ENCODE measurements at places on chromosomes 1 and 21.

DNA sequence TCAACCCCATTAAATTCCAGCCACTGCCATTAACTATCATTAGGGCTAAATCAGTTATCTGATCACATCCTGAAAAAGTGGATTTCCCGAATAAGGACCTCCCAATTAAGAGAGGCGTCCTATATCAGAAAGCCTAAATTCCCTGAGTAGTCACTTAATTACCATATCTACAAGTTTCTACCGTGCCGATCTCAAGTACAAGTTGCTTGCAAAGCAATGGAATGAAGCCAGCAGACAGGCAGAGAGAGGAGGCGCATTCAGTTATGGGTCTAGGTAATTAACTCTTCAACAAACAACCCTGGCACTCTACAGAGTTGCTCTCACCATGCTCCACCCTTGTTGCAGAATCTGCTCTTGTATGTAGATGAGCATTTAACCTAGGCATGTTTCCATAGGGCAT is 494.6 kb upstream of the RUNX1 start:
- no peak for DNase-seq

- DNase-seq: no peak
Measured at GRCh38 chr1:89565521-89565920, 40.9 kb downstream of the LRRC8B start.

DNA sequence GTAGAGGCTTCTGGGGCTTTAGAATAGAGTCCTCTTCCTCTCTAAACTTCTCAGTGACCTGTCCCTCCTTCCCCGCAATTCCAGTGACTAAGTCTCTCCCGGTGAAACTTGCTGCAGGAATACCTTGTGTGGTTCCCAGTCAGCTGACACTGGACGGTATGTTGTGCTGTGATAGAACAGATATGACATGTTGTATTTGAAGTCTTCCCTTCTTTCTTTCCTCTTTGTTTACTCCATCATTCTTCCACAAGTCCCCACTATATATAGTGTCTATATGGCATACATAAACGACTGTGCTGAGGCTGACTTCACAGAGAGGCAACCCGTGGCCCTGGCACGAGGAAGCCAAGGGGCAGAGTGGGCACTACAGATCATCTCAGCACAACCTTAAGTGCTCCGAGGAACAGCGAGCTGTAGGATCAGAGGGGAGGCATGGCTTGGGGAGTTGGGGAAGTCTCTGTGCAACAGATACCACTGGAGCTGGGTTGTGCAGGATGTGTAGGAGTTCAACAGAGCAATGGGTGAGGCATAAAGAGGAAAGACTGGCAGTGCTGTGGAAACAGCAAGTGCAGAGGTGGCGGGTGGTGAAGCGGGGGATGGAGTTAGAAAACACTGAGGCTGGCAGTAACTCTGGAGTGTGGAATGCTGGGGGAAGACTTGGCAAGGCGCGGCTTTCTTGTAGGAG is 237.8 kb downstream of the TRABD2B start:
- no peak for DNase-seq

- DNase-seq: no peak
Measured at GRCh38 chr1:70627910-70628309, 216.8 kb downstream of the CTH start.

DNA sequence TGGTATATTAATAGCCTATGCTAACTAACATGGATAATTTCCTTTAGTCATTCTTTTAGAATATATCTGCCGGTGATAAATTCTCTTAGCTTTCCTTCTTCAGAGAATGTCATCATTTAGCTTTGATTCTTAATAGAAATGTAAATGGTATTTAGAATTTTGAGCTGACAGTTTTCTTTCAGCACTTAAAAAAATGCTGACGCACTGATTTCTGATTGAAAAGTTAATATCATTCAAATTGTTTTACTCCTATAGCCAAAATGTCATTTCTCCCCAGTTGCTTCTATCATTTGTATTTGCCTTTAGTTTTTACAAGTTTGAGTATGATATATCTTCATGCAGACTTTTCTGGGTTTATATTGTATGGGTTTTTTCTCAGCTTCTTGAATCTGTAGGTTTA is 668.0 kb downstream of the LTN1 start:
- DNase-seq: no peak

DNA sequence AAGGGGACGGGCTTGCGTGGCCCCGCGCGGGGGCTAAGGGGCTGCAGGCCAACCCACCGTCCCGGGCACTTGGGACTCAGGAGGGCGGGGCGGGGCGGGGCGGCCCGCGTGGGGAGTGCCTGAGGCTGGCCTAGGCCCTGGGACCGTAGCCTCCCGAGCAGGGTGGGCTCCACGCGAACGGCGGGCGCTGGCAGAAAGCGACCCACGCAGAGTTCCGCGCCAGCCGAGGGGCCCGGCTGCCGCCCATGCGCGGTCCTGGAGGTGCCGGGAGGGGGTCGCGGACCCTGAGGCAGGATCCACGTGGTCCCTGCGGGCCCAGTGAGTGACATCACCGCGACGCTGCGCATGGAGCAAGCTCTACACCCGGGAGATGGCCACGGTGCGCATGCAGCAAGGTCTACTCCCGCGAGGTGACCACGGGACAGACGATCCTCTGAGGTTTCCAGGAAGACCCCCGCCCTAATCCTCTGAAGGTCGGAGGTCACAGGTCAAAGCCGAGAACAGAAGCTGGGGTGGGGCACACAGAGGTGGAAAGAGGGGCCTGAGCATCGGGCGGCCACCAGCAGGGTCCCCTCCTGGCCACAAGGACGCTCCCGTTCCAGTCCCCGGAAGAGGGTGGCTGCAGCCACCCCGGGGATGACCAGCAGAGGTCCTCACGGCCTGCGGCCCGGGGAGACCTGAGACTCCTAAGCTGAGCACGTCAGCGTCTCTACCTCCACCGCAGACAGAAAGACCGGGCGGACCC is 13.5 kb upstream of the SLC19A1 start:
- peak; percentile 56 for DNase-seq

GRCh38 chr1:181043025-181043888 is 9.5 kb downstream of the MR1 start:
- DNase-seq: no peak

GRCh38 chr1:239976130-239976968 is 115.3 kb upstream of the FMN2 start:
- peak; percentile 52 for DNase-seq
